Parietal lobe (tissue), 2 donors: ENCODE measurements at places on chromosomes 7 and 10. TPM values are rescaled to one million over a fixed set of nuclear protein-coding genes. Genes with fewer than 3 reads are reported as not detected.

ERVW-1 gene
- total RNA-seq: not detected

ZMIZ2 gene
- total RNA-seq: 41.9 TPM

TRAPPC14 gene
- 19.7 TPM for total RNA-seq

HMX2 gene
- not detected for total RNA-seq

ELMO1 gene
- total RNA-seq: 145 TPM

WIPF3 gene
- 10.6 TPM for total RNA-seq

SNCG gene
- total RNA-seq: 2.8 TPM

SPDYE16 gene
- total RNA-seq: not detected

FASTK gene
- 53.5 TPM for total RNA-seq

CAV1 gene
- 5.9 TPM for total RNA-seq

MPP7 gene
- total RNA-seq: 2.2 TPM

TMEM196 gene
- total RNA-seq: 12.8 TPM

SMC3 gene
- total RNA-seq: 59.5 TPM

ASB10 gene
- not detected for total RNA-seq

KDM7A gene
- total RNA-seq: 22.2 TPM

TUBGCP2 gene
- 58.2 TPM for total RNA-seq

HTR5A gene
- 0.94 TPM for total RNA-seq

ZFYVE27 gene
- total RNA-seq: 68.5 TPM
